Activated naive CD4-positive, alpha-beta T cell treated with anti-CD3 and anti-CD28 coated beads, Interleukin-2, amount 50 U/mL, for 72 hours (primary cell): ENCODE measurements at places on chromosomes 12 and 14.

DNA sequence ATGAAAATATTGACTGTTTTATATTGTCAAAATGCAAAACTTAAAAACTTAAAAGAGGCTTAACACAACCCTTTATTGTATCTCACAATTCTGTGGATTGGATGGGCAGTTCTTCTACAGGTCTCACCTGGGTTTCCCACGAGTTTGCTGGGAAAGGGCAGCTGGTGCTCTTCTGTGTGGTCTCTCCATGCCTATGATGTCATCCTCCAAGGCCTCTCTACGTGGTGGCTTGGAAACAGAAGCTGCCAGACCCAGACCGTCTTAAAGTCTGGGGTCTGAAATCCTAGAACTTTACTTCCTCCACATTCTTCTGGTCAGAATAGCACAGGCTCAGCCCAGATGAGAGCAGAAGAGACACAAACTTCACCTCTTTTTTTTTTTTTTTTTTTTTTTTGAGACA, 36.5 kb upstream of the KICS2 start:
- DNase-seq: no peak

DNA sequence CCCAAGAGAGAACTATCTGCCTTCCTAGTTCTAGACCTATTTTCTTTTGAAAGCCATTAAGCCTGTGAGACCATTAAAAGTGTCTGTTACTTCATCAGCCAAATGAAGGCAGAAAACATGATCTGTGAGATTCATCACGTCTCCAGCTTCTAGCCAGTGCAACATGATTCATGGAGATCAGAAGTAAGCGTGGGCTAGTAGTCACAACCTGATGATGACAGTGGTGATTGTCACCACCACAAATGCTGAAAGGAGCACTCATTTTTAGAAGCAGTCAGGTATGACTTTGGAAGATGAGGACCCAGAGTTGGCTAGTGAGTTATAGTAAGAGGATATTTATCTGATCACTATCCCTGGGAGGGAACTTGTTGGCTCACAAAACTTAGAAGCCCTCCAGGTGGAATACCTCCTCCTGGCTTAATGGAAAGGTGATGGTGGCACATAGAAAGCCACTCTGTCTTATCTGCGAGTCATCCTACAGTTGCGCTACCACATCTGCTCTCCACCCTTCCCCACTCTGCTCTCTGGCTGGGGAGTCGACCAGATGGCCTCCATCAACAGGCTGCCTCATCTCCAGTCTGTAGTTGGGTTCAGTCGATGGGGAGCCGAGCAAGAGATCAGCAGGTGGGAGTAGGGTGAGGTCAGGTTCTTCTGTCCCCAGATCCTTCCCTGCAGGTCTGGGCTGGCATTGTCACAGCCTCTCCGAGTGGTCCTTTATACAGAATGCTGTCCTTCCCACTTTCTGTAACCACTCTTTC, 317.6 kb upstream of the FKBP4 start:
- no peak for DNase-seq

GRCh38 chr14:26794731-26795130, 196.9 kb upstream of the NOVA1 start:
- DNase-seq: no peak

DNA sequence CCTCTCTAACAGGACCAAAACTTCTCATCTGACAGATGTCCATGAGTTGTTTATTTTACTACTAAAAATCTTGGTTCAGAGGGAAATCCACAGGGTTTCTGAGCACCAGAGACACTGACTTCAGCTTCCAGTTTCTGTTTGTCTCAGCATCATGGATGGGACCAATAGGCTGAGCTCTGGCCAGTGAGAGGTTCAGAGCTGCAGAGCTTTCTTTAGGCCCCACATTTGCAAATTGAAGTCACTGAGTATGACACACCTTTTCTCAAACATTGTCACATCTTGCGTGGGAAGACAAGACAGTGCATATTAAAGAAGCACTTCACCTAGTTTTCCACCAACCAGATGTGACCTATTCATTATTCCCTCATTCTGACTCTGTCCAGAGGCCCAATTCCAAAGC, 45.2 kb downstream of the RDH12 start:
- no peak for DNase-seq

DNA sequence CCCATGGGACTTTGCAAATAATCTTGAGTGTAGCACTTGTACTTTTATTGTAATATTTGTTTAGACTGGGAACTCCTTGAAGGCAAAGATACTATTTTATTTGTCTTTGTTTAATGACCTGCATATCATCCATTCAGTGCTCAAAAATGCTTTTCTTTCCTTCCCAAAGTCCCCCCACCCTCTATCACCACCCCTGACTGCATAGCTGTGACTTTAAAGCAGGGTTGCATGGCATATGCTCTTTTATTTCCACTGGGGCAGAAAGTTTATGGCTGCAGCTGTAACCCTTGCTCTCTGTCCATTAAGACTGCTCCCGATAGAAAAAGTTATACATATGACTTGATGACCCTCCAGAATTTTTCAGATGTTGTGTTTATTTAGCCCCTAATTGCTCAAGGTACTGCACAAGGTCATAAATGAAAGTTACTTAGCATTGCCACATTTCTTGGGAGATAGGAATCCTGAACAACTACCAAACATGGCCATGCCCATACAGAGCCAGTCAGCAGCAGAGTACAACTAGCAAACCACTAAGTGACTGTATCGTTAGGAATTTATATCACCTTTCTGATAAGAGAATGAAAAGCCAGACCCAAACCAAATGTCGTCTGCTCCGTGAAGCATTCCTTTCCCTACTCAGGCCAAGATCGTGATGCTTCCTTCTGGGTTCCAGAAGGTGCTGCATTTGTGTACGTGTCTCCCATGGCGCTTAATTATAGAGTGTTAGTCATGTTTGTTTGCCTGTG, 114.3 kb downstream of the DIP2B start:
- DNase-seq: no peak

DNA sequence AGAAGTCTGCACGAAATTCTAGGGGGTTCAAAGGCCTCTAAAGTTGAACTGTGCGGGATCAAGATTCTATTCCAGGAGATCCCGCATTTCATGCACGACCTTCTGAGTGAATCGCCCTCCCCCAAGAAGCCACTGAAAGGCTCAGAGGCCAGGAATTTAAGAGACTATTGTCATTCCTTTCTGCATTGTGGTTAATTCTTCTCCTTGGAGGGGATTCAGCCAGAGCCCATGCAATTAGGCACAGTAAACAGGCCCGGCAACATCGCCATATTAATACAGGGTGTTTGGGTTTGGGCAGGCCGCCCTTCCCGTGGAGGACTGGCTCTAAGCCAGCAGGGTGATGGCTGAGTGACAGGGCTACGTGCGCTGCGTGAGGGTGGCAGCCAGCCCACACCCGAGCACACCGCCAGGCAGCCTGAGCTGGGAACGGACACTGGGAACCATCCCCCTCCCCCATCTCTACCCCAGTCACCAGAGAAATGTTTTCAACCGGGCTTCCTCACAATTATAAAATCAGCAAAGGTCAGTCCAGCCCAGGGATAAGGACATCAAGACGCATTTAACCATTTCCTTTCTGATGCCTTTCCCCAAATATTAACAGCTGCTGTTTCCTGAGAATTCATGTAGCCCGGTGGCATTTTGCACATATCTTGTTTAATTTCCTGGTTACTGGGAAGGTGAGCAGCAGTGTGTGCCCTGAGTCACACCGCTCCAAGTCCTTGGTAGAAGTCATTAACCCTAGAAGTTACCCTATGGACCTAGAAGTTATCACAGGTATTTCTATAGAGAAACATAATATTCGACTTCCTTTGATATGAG, 12.5 kb downstream of the EGLN3 start:
- DNase-seq: no peak

GRCh38 chr14:35875296-35875695, 49.2 kb downstream of the BRMS1L start:
- DNase-seq: no peak

DNA sequence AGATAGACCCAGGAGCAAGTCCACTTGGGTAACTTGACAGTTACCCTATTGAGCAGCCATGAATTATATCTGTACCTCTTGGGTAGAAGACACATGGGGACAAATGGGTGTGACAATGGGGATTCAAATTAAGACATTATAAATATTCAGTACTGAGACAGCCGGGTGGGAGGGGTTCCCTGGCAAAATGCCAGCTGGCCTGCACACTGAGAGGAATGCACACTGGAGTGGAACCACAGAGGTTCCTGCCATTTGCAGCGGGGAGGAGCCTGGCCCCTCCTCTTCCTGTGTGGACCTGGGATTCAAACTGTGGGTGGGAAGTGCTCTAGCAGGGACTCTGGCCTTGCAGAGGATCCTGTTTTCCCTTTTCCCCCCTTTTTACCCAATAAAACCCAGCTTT, 118.7 kb upstream of the CDKN3 start:
- DNase-seq: no peak

DNA sequence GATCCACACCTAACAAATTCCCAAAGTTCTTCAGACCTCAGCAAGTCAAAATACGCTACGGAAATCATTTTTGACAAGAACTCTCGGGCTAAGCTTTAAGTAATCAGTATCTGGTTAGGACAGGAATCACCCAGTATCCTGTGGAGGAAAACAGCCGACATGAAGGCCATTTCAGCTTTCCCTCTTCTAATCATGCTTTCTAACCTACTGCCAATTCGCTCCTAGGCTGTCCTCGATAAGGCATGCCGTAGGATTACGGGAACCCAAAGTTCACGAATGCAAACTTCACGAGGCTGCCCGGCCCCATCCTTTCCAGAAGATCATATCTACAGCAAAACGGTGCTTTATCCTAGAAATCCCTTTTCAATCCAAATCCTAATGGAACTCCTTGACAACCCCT, 81.8 kb upstream of the PTPRB start:
- no peak for DNase-seq

DNA sequence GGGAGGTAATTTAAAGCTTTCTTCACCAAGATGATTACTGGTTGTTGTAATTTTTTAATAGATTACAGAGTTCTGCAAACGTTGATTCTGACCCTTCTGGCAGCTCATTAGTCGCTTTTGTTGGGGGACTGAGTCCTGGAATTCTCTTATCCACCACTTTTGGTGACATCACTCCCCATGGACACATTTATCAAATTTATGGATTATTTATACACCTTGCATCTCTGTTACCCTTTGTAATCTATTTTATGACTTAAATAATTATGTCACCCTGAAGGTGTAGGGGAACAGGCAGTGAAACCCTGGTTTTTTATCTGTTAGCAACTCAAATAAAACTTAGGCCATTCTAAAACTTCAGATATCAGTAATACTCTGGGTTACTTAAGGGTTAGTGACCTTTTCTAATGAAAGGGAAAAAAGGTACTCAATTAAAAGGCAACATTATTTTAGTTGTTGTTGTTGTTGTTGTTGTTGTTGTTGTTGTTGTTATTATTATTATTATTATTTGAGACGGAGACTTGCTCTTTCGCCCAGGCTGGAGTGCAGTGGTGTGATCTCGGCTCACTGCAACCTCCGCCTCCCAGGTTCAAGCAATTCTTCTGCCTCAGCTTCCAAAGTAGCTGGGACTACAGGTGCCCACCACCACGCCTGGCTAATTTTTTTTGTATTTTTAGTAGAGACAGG, 58.9 kb upstream of the RNU6-7 start:
- DNase-seq: no peak

GRCh38 chr14:99786511-99786989, 6.7 kb upstream of the EML1 start:
- DNase-seq: no peak

DNA sequence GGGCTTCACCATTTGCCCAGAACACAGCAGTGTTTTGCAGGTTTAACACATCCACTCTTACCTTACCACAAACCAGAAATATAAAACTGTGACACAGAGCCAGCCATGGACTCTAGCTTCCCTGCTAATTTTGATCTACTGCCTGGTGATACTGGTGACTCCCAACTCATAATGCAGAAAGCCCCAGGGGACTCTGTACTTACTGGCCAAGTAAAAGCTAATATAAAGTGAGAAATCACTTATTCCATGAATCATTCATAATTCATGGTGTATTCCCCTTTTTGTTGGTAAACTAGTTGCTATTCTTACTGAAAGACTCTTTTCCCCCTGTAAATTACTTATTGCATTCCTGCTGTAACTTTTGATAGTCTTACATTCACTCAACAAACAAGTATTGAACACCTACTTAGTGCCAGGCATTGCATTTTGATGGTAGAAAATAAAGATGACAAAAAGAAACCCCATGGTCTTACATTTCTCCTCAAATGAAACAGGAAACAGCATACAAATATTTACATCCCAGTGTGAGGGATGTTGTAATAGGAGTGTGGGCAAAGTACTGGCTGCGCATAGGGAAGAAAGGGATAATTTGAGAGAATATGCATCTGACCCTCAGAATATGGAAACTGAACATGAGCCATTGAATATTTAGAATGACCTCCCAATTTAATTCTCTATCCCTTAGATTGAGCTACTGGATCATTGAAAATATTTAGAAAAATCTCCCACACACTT, 279.6 kb downstream of the PDZRN4 start:
- no peak for DNase-seq

DNA sequence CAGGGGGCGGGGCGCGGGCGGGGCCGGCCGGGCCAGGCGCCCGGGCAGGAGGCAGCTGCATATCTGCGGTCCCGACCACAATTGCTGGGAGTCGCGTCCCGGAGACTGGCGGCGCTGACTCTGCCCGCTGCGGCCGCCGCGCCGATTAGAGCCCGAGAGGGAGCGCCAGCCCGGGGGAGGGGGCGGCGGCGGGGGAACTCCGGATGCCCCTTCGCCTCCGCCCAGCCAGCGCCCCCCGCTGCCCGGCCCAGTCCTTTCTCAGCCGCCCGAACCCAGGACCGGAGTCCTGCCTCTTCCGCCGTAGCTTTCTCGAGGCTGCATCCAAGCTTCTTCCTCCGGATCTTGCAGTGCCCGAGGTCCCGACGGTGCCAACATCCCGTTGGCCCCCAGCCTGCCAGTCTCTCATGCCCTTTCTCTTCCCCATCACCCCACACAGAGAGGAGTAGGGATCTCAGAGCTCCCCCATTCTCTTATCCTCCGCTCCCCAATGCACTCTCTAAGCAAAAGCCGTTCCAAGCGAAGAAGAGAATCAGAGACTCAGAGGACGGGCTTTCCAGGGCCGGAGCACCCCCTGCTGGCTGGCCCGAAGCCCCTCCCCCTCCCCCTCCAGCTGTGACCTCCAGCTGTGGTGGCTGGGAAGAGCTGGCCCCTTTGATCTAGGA, 8.8 kb upstream of the SP7 start:
- DNase-seq: peak; percentile 77

DNA sequence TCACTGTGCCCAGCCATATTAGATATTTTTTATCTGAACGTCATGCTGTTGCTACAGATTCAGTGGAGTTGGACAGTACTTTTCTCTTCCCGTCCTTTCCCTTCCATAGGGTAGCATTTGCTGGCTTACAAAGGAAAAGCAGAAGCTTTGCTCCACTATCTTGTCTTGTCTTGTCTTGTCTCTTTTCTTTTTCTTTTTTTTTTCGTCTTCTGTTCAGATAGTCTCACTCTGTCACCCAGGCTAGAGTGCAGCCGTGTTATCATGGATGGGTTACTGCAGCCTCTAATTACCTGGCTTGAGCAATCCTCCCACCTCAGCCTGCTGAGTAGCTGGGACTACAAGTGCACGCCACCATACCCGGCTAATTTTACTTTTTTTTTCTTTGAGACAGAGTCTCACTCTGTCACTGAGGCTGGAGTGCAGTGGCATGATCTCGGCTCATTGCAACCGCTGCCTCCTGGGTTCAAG, 21.1 kb downstream of the OR10G3 start:
- DNase-seq: no peak

GRCh38 chr14:86999036-86999435, 993.9 kb downstream of the GALC start:
- DNase-seq: no peak

- no peak for DNase-seq
Measured at GRCh38 chr12:4303750-4304149, 17.3 kb upstream of the TIGAR start.

GRCh38 chr12:104136577-104136976, 1.4 kb downstream of the NFYB start:
- no peak for DNase-seq
